HAP-1 (cell line): ENCODE measurements at places on chromosomes 16 and 17.

- DNase-seq = no peak
Measured at GRCh38 chr16:79097771-79098170, 502.8 kb downstream of the MAF start.

- no peak for DNase-seq
Measured at GRCh38 chr16:56257239-56257638, 66.0 kb downstream of the GNAO1 start.

DNA sequence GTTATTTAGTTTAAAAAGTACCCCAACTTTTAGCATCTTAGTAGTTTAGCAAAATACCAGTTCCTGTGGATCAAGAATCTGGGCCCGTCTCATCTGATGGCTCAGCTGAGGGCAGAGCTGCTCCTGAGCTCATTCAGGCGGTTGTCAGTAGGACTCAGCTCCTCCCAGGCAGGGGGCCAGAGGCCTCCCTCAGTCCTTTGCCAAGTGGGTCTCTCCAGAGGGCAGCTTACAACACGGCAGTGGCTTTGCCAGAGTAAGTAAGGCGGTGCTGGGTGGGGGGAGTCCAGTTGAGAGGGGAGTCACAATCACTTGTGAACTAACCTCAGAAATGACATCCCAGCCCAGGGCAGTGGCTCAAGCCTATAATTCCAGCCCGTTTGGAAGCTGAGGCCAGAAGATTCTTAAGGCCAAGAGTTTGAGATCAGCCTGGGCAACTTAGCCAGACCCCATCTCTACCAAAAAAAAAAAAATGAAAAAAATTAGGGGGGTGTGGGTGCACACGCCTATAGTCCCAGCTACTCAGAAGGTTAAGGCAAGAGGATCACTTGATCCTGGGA is 81.5 kb upstream of the MED9 start:
- no peak for DNase-seq

- no peak for DNase-seq
Measured at GRCh38 chr16:62058412-62058811, 22.2 kb upstream of the CDH8 start.

DNA sequence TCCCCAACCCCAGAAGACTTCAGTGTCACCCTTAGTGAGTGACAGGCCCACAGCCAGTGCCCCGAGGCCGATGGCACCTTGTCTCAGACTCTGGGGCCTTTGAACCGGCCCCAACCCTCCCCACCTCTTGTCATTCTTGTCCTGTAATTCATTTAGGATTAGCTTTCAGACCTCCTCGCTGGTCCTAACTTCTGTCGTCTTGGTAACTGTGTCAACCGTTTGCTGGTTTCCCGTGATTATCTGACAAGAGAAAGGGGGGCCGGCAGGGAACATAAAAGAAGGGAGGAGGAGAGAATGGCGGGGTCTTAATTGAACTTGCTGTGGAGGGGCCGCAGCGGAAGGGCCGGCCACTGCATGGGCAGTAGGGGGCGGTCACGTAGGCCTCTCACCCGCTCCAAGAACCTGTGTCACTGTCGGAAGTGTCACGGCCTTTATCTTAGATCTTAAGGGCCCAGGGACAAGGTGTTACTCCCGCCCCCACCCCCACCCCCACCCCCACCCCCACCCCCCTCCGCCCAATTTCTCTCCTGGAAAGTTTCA is 46.5 kb upstream of the GSE1 start:
- DNase-seq = peak; percentile 80

- no peak for DNase-seq
Measured at GRCh38 chr17:32954477-32954876, 26.5 kb downstream of the TMEM98 start.

DNA sequence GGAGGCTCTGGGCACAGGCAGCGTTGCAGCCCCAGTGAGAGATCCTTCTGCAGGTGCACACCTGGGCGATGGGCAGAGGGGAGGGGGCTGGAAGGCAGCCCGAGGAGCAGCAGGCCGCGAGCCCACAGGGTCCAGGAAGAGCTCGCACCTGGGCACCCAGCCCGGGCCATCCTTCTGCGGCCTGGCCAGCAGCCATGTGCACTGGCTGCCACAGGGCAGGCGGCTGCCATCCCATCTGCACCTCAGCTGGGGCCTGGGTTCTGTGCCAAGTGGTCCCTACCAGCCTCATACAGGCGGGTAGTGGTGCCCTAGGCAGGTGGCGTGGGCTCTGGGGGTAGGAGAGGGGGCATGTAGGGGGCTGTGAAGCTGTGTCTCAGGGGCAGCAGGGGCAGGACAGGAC is 197.2 kb downstream of the RBFOX3 start:
- DNase-seq = no peak

- no peak for DNase-seq
Measured at GRCh38 chr16:2163211-2163881, 7.8 kb downstream of the TRAF7 start.

DNA sequence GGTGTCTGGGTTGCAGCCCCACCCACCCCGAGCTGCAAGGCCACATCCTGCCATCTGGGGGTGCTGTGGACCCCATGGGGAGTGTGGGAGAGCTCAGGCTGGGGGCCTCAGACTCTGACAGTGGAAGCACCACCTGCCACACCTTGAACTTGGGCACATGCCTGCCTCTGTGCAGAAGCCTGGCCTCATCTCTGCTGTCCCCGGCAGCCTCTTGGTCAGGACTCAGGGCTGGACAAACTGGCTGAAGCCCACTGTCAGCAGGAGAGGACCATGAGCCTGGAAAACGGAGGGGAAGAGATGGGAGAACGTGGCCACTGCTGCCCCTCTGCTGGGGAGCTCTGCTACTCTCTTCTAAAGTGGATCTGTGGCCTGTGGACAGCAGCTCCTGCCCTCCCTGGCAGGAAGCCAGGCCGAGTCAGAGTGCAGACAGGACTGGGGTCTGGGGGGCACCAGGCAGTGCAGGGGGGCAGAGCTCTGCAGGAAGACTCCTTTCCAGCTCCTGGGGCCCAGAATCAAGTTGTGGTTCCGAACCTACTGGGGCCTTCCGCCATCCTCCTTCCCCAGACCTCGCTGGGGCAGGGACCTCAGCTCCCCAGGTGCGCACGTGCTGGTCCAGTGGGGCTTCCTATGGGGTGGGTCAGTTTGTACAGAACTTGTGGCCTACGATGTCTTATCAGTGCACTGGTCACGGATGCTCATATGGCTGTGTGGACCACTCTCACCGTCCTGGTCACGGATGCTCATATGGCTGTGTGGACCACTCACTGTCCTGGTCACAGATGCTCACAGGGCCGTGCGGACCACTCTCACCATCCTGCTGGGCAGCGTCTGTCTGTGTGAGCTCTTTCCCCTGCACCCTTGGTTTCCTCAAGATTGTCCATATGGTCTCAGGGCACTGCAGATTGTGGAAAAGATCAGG is 207.7 kb downstream of the LAT start:
- peak; percentile 18 for DNase-seq

DNA sequence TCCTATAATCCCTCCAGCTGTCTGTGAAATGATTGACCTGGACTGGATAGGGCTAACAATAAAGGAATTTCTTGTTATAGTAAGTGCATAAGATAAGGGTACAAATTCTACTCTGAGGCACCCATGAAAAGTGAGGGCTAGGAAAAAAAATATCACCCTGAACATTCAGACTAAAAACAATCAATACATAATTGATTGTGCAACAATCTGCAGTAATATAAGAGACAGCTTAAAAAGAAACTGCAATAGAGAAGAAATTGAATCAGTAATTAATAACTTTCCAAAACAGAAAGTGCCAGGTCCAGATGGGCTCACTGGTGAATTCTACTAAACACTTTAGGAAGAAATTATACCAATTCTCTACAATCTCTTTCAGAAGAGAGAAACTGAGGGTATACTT is 44.2 kb upstream of the CREBBP start:
- DNase-seq = no peak

DNA sequence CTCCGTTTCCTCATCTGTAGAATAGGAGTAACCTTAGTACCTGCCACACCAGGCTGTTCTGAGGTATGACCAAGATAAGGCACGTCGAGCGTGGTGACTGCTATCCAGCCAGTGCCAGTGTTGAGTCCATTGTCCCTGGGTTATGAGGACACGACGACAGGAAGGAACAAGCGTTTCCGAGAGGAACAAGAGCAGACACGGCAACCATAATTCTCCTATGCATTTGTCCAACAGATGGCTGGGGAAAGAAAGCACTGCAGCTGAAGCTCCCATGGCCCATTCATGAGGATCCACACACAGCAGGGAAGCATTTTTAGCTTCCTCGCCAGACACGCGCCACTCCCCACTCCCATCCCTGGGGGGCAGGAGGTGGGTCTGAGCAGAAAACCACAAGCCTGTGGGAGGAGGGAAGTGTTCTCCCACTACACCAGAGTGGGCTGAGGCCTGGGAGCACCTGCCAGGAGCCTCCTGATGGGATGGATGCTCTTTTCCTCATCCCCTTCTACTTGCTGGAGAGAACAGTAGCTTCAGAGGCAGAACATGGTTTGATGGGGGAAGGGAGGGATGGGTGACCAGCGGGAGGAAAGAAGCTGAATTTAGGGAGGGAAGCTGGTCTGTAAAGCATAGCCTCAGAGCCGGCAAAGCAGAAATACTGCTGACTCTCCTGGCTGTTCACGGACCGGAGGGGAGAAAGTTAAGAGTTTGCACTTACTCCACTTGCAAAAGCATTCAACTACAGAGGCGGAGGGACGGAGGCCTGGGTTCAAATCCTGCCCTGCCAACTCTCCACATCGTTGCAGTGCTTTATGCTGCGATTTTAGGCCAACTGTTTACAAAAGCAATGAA is 2.7 kb downstream of the COTL1 start:
- DNase-seq = no peak

- DNase-seq = no peak
Measured at GRCh38 chr16:11006656-11007055, 62.3 kb downstream of the CLEC16A start.

DNA sequence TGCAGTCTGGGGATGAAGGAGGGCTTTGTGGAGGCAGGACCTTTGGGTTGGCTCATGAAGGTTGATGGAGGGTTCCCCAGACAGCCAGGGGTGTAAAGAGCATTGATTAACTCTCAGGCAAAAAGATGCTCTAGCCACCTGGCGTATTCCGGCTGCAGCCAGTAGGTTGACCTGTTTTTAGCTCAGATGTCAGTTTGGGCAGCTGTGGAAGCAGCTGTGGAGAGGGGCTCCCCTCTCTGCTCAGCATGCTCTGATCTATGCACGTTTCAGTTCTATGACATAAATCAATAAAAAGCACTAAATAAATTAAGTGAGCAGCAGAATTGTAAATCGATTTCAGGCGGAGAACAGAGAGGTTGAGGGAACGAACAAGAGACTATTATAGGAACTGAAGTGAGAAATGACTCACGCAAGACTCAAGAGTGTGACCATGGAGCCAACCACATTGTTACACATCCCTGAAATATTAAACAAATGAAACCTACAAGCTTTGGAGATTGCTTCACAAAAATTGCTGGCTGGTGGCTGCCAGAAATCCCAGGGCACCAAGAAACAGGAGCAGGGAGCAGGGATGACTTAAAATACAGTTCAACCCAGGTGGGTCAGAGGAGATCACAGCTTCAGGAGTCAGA is 111.9 kb downstream of the GSG1L start:
- no peak for DNase-seq

DNA sequence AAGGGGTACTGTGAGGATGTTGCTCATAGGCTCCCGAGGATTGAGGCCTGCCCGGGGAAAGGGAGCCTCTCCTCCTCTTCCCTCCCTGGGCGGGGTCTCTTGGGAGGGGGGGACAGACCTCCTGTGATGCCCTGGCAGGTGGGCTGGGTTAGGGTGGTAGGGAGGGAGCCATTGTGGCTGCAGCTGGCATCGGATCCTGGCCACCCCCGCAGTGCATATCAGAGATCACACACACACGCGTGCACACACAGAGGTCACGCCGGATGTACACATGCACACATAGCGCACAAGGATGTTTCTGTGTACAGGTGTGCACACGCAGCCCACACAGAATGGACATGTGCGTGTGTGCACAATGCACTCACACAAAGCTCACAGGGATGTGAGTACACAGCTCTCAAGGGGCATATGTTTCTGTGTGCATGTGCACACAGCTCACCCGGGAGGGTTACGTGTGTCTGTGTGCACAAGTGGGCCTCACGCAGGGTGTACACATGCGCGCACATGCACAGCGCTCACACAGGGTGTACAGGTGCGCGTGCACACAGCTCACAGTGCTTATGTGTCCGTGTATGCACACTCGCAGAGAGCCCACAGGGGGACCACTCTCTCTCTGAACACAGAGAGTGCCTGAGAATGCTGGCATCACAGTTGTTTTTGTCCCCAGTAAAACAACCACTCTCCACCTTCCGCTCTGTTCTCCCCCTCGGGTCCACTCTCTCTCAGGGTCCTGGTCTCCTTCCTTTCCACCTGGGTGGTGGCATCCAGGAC is 2.4 kb downstream of the GJD3 start:
- DNase-seq = no peak

DNA sequence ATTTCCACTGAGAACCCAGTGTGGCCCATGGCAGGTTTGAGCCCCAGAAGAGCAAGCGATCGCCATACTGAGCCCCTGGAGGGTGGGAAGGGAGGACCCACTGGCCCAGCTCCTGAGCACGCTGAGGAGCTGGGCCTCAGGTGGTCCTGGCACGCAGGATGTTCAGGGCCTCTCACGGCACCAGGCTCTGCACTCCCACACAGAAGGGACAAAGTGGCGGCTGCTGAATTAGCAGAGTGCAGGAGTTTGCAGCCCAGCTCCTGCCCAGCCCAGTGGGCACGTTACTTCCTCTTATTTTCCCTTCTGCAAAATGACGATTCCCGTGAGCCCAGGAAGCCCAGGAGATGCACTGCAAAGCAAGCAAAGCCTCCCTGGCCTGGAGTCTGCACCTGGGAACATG is 42.3 kb upstream of the MTSS2 start:
- no peak for DNase-seq

- DNase-seq = no peak
Measured at GRCh38 chr17:30433514-30433913, 43.7 kb upstream of the GOSR1 start.

GRCh38 chr16:86994651-86995171 is 322.5 kb downstream of the C16orf95 start:
- no peak for DNase-seq

DNA sequence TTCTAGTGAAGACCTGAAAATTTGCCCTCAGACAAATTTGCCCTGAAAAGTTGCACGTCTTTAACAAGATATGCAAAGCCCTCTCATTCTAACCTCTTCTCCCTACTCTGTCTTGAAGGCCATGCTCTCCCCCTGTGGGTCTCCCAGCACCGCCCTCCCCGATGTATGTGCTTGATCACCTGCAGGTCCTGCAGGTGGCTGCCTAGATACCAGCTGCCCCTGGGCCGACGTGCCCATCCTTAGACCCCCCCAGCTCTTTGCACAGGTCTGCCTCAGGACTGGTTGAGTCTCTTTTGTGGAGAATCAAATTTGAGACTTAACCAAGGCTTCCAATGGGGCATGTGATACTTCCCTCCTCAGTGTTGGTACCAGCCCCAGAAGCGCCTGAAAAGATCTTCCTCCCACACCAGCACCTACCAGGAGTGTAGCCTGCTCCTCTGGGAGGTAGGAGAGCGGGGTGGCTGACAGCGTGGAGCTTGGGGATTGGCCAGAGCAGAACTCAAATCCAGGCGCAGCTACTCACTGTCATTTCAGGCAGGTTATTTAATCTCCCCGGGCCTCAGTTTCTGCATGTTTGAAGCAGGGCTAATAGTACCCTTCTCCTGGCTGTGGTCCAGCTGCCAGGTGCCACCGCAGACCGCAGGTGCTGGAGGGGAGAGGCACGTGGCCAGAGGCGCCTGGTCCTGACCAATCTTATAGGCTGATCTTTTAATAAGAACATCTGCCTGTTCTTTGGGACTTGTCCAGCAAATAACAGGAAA is 4.5 kb upstream of the MRPL38 start:
- DNase-seq = no peak
